ENCODE measurements at places on chromosomes 3 and 15.

GRCh38 chr15:38421069-38421690 is 32.7 kb upstream of the FAM98B start:
- no peak for DNase-seq

GRCh38 chr3:157151151-157151550 is 8.8 kb downstream of the CCNL1 start:
- DNase-seq, result no peak

DNA sequence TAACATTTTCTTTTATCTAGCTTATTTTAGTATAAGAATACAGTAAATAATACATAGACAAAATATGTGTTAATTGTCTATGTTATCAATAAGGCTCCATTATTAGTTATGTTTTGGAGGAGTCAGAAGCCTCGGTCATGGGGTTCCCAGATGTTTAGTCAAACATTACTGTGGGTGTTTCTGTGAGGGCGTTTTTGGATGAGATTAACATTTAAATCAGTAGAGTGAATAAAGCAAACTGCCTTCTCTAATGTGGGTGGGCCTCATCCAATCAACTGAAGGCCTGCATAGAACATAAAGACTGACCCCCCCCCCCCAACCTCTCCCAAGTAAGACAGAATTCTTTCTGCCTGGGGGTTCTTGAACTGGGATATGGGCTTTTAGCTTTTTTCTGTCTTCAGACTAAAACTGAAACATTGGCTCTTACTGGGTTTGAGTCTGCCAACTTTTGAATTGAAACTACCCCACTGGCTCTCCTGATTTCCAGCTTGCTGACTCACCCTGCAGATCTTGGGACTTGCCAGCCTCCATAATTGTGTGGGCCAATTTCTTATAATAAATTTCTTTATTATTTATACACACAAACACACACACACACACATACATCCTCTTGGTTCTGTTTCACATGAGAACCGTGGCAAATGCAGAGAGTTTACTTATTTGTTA is 192.0 kb downstream of the TPRG1 start:
- DNase-seq, result no peak

GRCh38 chr15:84737005-84737404 is 11.4 kb upstream of the ZNF592 start:
- no peak for DNase-seq

- DNase-seq, result peak; percentile 37
These were observed 42.8 kb upstream of the RAF1 start for GRCh38 chr3:12706504-12707253.

GRCh38 chr3:152321955-152322377 is 53.2 kb downstream of the MBNL1 start:
- no peak for DNase-seq

DNA sequence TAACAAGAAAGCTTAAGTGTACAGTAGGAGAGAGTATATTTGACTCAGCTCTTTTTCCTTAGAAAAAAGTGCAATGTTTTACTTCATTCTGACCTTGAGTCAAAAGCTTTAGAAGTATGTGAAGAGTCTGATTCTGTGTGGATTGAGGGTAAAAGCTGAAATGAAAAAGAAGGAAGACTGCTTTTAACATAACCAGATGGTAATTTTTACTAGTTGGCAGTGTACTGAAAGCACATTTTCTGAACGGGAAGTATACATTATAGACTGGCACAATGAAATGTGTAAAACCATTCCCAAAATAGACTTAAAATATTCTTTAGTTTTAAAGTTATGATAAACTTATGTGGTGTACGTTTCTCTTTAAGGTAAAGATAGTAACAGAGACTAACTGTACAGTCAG is 197.8 kb upstream of the ZNF717 start:
- DNase-seq, result no peak

- no peak for DNase-seq
These were observed 346.8 kb downstream of the CNTN3 start for GRCh38 chr3:74267588-74268184.

- DNase-seq, result no peak
These were observed 8.3 kb downstream of the TMPRSS7 start for GRCh38 chr3:112042842-112043280.

DNA sequence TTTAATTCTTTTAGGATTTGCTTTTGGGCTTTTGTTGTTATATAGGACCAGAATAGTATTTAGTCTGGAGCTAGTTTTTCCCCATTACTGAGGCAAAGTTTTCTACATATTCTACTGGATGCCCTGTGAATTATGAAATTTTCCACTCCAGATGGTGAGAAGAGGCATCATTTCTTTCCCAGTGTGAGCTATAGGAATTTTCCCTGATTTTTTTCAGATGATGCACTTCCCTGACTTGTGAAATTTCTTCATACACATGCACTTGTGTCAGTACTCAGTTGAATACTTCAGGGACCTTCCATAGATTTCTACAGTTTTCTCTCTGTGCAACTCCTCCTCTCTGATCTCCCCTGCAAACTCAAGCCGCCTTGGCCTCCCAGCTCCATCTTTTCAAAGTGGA is 73.7 kb upstream of the SLCO2A1 start:
- DNase-seq, result no peak

DNA sequence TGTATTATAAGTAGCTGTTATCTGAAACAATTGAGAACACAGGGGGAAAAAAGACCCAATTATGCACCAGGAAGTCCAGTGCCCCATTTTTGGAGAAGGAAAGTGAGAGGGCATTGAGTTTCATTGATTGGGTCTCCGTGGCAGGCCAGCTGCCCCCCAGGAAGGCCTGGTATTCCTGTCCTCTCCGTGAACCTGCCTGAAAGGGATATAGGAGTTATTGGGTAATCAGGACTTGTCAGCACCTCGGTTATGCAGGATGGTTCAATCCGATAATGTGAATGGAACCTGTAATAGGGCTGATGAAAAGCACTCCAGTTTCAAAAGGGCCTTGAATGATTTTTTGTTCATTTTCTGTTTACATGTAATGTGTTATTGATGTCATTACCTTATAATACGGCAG is 122.0 kb upstream of the RARB start:
- DNase-seq, result no peak

DNA sequence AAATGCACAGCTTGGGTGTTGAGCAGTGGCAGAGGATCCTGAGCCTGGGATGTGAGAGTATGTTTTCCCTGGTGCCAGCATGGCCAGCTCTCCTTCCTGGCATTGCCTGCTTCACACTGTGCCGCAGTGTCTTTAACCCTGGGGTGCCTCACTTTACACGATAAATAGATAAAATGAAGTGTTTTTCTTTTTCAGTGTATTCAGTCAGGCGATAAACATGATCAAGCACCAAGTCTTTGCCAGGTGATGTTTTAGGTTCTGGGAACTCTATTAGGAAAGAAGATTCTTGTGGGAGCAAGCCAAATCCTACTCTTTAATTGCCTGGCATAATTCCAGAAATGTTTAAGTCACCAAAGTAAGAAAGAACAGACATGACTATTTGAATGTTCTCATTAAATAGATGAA is 14.0 kb downstream of the ABHD6 start:
- no peak for DNase-seq

GRCh38 chr3:13227315-13228165 is 154.3 kb upstream of the IQSEC1 start:
- no peak for DNase-seq

- DNase-seq, result no peak
These were observed 424.3 kb upstream of the TPRG1 start for GRCh38 chr3:188747489-188747888.

DNA sequence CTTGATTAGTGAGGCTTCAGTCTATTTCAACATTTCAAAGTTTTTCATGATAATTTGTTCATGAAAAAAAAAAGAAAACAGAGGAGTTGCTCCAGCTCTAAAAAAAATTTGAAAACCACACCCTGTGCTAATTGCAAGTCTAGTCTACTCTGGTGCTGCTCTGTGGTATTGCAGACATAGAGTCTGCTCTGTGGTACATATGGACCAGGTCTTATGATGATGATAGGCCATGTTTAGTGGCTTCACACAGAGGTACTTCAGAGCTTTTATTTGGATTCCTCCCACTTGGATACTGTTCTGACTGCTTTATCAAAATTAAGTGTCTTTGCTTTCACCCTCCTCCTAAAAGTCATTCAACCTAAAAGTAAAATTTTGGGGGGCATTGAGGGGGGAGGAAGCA is 160.8 kb downstream of the ALCAM start:
- no peak for DNase-seq

DNA sequence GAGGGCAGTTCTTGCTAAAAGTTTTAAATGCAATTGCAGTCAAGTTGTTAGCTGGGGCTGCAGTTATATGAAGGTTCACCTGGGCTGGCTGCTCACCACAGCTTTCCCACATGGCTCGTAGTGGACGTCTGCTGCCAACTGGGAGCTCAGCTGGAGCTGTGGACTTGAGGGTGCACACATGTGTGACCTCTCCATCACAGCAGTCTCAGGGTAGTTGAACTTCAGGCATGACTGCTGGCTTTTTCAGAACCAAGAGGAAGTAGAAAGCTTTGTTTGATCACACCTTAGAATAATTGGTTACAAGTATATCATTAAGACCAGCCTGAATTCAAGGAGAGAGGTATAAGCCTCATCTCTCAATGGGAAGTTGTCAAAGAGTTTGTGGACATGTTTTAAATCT is 74.1 kb downstream of the CHL1 start:
- DNase-seq, result no peak

GRCh38 chr3:13091898-13092611 is 18.8 kb upstream of the IQSEC1 start:
- DNase-seq, result peak; percentile 70

- DNase-seq, result no peak
These were observed 68.8 kb upstream of the OXTR start for GRCh38 chr3:8838234-8838633.

GRCh38 chr3:162994165-162994564 is 1497.6 kb downstream of the OTOL1 start:
- DNase-seq, result no peak

- DNase-seq, result no peak
These were observed 55.0 kb upstream of the NR2E3 start for GRCh38 chr15:71755092-71755970.

- DNase-seq, result no peak
These were observed 14.8 kb downstream of the GPR87 start for GRCh38 chr3:151301787-151302186.

DNA sequence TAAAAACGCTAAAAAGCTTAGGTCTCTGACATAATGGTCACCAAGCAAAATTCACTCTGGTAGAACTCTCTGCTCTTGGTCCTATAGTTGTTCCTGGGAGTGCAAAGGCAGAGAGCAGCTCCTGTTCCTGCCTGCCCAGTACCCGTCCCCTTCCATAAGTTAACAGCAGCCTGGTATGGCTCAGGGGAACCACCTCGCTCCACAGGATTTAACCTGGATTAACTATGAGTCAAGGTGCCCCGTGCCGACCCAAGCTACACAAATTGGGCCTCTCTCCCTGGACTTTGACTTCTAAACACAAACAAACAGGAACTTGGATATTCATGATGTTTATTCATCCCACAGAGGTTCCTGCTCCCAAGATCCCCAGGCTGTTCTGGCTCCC is 32.1 kb downstream of the SCAP start:
- no peak for DNase-seq

- no peak for DNase-seq
These were observed 20.7 kb downstream of the CRYGS start for GRCh38 chr3:186523434-186523833.

DNA sequence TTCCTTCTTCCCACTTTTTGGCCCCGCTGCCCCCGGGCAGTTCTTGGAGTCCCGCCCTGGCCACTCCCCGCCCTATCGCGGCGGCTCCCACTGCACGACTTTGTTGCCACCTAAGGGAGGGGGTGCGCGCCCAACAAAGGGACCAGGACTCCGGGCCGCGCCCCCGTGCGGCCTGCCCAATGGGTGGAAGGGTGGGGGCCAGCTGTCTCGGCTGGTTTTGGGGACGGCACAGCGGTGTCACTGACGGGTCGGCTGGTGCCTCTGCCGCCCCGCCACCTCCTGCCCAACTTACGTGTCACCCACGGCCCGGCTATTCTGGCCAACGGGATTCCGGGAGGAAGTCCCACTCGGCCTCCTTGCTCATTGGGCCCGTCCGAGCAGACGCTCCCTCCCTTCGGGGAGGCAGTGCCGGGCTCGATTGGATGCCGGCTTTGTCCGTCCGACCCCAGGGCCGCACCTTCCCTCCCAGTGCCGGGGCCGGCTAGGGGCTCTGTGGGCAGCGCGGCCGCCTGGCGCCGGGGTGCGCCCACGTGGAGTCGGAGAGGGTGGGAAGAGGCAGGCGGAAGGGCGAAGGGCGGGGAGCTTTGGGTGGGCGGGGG is at the start of gene GOLIM4:
Gene GOLIM4, minus strand, starts transcription at position 314 of the 599 bp plus-strand sequence. CDS start 639 bp downstream, outside the sequence.
- DNase-seq, result no peak

DNA sequence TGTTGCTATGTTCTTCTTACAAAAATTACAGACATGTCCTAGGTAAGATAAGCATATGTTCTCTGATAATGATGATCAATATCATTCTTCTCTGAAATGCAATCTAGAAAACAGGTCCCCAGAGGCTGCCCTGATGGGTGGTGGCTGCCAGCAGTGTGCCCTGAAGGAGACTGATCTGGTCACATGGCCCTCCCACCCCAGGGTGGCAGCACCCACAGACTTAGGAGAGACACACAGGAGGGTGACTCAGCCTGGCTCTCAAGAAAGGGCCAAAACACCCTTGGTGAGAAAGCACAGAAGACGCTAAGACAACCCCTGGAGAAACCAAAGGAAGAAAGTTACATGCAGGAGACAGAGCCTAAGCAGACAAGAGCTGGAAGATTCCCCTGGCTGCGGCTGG is 203.7 kb downstream of the TJP1 start:
- no peak for DNase-seq

DNA sequence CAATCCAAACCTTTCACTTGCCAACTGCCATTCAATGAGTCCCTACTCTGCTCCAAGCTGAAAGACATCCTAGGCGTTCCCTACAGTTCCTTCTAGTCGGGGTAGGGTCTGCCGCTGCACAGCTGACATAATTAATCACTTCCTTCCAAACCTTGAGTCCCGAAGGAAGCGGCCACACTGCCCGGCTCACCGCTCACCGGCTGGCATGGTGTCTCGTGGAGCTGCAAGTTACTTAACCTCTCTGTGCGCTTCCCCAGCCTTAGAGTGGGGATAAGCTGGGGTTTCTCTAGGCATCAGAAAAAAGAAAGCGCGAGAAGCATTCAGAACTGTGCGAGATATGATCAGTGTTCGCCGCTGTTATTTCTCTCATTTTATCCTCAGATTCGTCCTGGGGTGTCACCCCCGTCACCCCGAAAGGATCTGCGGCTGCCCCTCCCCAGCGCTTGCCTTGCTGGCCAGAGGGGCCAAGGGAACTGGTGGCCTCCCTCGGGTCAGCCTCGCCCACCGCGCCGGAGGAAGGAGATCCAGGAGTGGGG is 748 bp downstream of the MRPS25 start:
- DNase-seq, result peak; percentile 3

DNA sequence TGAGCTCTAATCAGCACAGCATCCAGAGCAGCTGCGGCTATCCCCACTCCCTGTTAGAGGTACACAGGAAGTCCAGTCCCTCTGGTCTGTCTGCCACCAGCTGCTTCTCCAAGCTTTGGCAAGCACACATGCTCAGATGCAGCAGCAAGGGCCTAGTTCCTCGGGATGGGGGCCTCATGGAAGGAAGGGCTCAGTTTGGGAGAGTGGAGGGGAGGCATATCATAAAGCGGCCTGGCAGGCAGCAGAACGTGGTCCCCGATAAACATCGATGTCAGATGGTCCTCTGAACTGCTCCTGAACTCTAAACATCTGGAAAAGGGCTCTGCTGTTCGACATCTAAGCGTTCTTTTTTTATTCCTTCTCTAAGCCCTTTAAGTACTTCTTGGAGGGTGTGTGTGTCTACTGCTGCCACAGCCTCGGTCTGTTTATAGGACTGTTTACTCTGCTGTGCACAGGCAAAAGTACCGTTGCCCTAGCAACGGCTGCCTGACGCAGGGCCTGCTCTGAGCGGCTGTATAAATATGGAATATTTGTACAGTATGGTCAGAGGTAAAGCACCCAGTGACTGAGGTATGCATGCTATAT is 74.6 kb downstream of the PRICKLE2 start:
- DNase-seq, result no peak

All from activated T-cell treated with anti-CD3 and anti-CD28 coated beads for 4 hours (primary cell).